ENCODE measurements at places on chromosomes 12 and 14.
A peak's percentile ranks its signal among the peaks of the same experiment; 100 is the strongest.

DNA sequence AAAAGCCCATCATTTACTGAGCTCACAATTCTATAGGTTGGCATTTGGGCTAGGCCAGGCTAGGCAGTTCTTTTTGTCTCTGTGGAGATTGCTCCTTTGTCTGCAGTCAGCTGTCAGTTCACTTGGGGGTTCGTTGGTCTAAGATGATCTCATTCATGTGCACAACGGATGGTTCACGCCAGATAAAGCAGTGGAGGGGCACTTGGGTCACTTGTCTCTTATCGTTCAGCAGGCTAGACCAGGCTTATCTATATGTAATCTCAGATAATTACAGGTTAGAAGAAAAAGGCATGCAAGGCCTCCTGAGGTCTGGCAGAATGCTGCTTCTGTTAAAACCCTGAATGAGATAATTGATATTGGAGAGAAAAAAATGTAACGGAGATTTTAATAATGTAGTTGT lies 119.0 kb upstream of the ATP2B1 start:
- no peaks in the 10 kb centered on the region for H3K36me3 ChIP-seq
- no peak overlapping the region for H3K27ac ChIP-seq
- peaks cover 8% of the 10 kb centered on the region for H3K27me3 ChIP-seq
- DNase-seq = no peak
- no peak overlapping the region for H3K4me3 ChIP-seq

DNA sequence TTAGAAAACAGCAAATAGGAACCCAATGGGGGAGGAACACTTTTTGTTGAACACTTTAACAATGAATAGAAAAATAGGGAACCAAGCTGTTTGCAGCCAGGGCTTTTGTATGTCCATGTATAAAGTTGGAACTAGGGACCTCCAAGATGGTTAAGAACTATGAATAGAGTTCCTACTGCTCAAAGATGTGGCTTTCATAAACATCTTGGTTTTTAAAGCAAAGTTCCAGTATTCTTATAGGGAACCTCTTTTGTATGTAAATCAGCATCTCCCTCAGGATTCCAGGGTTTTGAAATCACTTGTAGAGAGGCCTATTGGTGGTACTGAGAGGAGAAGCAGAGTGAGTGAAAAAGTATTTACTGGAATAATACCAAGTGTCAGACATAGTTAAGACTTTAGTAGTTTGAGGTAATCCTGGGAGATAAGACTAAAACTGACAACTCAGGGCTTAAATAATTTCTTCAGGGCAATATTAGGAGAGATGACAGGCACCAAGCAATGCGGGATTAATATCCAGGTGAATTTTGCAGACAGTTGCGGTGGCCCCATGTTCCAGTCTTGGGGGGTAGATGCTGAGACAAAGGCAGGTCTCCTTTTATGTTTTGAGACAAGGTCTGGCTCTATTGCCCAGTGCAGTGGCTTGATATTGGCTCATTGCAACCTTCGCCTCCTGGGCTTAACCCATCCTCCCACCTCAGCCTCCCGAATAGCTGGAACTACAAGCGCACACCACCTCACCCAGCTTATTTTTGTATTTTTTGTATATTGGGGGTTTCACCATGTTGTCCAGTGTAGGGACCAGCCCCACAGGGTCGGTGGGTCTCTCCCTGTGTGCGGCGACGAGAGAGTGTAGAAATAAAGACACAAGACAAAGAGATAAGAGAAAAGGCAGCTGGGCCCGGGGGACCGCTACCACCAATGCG lies 10.4 kb upstream of the EID3 start:
- DNase-seq = no peak
- peaks cover 16% of the 10 kb centered on the region for H3K4me1 ChIP-seq
- H3K4me3 ChIP-seq = peak overlapping the region; percentile 23

DNA sequence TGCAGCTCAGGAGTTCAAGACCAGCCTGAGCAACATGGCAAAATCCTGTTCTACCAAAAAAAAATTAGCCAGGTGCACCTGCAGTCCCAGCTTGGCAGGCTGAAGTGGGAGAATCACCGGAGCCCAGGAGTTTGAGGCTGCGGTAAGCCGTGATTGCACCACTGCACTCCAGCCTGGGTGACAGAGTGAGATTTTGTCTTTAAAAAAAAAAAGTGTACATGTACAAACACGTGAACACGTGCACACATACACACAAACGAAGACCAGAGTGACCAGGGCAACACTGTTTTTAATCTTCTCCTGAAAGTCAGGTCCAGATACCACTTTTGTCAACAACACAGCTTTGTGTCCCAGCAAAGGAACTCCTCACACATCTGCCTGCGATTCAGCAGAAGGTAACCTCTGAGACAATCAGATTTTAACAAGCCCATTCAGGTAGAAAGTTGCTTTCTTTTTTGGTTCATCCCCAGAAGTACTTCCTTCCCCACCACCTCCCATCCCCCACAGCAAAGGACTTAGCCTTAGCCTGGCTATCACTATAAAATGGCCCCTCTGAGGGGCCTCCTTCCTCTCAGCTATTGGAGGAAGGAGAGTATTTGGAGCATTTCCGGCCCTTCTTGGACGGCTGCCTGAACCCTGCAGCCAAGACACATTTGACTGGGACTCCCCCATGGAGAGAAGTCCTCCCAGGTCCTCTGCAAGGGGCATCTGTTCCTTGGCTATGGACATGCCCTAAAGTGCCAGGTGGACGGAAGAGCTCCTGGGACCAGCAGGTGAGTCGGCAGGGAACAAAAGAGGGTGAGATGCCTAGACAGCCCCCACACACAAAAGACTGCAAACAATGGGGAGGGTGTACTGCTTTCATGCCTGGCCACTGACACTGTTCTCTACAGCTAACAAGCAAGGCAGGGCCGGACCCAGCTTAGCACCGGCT lies 9.8 kb downstream of the CTDSP2 start:
- peak overlapping the region; percentile 78 for H3K27ac ChIP-seq
- no peaks in the 10 kb centered on the region for H3K27me3 ChIP-seq
- peaks cover 71% of the 10 kb centered on the region for H3K4me1 ChIP-seq
- H3K36me3 ChIP-seq = no peaks in the 10 kb centered on the region
- H3K4me3 ChIP-seq = peak overlapping the region; percentile 83
- DNase-seq = no peak

GRCh38 chr12:7091660-7092228 lies 501 bp downstream of the C1R start:
- DNase-seq = no peak
- peak overlapping the region; percentile 80 for H3K27ac ChIP-seq

DNA sequence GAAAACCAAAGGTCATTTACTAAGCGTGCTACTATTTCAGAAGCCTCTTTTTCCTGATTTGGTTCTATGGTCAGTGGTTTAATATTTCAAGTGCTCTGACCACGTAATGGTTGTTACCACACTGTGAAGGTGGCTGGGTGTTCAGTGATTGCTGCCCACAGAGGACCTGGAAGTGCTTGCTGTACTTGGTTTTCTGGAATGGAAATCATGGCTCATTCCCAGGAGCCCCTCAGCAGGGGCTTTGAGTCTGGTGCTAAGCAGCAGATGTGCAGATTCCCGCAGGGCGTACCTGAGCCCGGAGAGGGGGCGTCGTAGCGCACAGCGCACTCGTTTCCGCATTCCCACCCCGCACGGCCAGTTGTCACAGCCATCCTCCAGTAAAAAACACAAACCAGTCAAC lies 50.5 kb downstream of the TRAF3 start:
- H3K4me3 ChIP-seq = no peak overlapping the region
- H3K27ac ChIP-seq = no peak overlapping the region
- H3K4me1 ChIP-seq = peaks cover 42% of the 10 kb centered on the region
- H3K36me3 ChIP-seq = peaks cover 4% of the 10 kb centered on the region

DNA sequence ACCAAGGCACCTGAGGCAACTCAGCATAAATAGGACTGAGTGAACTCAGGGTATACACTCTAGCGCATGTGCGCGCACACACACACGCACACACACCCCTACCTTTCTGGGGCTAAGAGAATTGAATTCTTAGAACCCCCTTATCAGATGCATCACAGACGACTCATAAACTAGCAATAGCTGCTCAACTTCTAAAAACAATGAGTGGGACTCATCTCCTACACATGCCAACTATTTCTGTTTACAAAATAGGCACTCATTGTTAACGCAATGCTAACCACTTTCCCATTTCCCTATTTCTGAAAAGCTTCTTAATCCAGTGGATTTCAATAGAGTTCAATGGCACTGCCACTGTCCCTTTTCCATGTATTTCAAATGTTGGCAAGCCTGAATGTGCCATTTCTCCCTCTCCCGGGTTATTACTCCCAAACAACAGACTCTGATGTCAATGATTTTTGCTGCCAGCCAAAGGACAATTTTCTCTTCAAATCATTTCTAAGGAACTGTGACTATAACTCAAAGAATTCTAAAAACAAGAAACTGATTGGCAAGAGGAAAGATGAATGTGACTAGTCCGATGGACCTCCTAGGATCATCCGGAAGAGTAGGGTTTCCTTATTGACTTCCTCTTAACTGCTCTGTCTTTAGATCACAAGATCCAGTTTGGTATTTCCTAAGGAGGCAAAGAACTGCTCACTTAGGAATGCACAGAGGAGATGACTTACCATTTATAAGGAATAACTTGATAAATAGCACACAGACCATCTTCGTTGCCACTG lies 48.8 kb downstream of the SLC38A1 start:
- no peaks in the 10 kb centered on the region for H3K27me3 ChIP-seq
- peak overlapping the region; percentile 4 for H3K4me3 ChIP-seq
- H3K4me1 ChIP-seq = peaks cover 14% of the 10 kb centered on the region
- peaks cover 49% of the 10 kb centered on the region for H3K36me3 ChIP-seq
- peak overlapping the region; percentile 85 for H3K27ac ChIP-seq

Measured in type B pancreatic cell (in vitro differentiated cells).